Activated T-cell treated with anti-CD3 and anti-CD28 coated beads, Interleukin-2, amount 50 U/mL, for 48 hours (primary cell): ENCODE measurements at places on chromosomes 1 and 21.

DNA sequence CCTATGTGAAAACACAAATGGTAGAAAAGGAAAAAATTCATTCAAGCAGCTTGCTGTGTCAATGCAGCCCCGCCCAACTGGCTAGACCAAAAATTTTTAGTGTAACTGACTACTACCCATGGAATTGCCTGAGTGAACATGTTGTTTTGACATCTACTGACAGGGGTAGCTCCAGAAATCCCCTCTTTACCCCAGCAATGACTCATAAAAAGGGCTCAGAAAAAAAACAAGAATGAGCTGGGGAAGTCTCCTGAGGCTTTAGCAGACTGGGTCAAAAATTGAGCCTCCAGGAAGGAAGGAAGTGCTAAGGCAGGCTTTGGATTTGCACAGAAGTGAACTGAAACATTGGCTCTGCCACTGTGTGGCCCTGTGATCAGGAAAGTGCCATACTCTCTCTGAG, 24.4 kb upstream of the FGGY start:
- DNase-seq = no peak

- DNase-seq = no peak
Measured at GRCh38 chr1:11068600-11069473, 9.0 kb upstream of the SRM start.

DNA sequence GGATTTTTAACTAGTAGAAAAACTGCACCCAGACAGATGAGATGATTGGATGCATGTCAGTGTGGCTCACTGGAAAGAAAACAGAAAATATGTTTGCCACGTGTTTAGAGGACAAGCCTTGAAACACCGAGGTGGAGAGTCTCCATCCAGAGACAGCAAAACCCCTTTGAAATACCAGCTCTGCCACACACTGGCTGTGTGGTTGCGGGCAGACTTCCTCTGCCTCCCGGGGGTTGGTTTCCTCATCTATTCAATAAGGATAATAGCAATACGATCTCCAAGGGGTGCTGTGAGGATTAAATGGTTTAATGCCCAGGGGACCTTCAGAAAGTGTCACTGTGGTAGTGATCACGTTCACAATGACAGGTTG, 67.2 kb upstream of the PARP1 start:
- no peak for DNase-seq

GRCh38 chr1:61187352-61188086, 105.2 kb downstream of the NFIA start:
- DNase-seq = no peak

DNA sequence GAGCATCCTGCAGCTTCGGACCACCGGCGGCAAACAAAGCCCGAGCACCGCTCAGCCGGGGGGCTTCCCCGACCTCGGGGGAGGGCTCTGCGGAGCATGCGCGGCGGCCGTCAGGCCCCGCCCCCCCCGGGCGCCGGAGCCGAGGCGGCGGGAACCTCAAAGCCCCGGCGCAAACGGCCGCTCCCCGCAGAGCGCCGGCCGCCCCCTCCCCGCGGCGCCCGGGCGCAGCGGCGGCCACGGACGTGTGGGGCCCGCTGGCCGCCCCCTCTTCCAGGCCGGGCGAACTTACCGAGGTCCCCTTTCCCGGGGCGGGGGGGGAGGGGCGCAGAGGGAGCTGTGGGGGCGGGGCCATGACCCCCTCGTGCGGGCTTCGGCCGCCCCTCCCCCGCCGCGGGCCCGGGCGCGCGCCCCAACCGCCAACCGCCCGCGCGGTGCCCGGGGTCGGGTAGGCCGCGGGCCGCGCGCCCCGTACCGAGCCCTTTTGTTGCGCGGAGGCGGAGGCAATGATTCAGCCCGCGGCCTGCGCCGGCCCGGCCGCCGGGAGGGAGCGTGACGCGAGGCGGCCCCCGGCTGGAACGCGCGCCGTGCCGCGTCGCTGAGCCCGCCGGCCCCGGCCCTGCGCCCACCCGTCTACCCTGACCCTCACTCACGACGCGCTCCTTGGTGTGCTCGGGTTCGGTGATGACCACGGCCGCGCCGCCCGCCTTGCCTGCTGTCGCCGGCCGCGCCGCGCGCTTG, 1.7 kb downstream of the RCC2 start:
- peak; percentile 75 for DNase-seq

DNA sequence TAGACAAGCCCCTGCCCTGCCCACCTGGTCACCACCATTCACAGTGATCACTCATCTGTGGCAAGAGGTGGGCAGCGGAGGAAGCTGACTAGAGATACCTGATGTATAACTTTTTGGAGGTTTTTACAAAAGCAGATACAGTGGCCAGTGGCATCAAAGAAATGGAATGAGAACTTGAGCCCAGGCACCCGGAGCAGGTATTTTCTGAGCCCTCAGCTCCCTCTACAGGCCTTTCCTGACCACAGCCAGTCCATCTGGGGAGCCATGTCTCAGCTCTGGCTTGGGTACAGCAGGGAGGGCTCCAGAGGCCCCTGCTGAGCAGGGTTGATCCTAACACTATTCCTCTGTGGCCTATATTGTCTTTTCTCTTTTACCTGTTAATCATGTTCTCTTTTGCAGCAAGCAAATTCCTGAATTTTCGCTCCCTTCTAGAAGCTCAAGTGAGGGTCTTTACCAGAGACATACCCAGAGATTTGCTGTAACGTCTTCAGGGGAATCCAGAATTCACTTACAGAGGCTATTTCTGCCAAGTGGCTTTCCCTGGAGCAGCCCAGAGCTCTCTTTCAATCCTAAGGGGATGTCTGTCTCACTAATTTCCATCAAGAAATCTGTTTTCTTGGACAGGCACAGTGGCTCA, 27.3 kb downstream of the GPR157 start:
- DNase-seq = no peak

DNA sequence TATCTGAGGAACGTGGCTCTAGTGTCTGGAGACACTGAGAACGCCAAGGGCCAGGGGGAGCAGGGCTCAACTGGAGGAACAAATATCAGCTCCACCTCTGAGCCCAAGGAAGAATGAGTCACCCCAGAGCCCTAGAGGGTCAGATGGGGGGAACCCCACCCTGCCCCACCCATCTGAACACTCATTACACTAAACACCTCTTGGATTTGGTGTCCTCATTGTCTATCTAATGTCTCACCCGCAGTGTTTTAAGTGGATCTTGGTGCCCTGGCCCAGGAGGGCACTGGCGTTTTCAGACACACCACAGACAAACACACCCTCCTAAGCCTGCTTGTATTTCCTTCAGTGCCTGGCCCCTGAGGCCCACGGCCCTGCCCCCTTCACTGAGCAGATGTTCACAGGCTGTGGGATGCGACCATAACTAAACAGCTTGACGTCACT, 2.2 kb upstream of the FALEC start:
- no peak for DNase-seq

GRCh38 chr1:180267761-180268555, 37.9 kb downstream of the LHX4 start:
- DNase-seq = peak; percentile 12

DNA sequence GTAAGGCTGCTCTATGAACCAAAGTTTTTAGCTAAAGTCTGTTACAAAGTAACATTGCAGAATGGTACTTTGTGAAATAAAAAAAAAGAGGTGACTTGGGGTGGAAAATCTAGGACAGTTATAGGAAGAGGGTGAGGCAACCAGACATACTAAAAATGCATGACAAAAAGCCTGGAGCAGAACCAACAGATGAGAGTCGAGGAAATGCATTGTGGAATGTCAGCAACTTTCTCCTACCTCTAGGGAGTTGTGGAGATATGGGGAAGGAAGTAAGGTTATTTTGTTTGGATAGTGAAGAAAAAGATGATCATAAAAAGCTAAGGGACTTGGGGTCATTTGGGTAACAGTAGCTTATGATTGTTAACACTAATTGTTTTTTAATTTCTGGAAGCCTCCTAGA, 295.6 kb downstream of the S1PR1 start:
- DNase-seq = no peak

GRCh38 chr1:3049905-3050304, 19.1 kb upstream of the PRDM16 start:
- DNase-seq = no peak

DNA sequence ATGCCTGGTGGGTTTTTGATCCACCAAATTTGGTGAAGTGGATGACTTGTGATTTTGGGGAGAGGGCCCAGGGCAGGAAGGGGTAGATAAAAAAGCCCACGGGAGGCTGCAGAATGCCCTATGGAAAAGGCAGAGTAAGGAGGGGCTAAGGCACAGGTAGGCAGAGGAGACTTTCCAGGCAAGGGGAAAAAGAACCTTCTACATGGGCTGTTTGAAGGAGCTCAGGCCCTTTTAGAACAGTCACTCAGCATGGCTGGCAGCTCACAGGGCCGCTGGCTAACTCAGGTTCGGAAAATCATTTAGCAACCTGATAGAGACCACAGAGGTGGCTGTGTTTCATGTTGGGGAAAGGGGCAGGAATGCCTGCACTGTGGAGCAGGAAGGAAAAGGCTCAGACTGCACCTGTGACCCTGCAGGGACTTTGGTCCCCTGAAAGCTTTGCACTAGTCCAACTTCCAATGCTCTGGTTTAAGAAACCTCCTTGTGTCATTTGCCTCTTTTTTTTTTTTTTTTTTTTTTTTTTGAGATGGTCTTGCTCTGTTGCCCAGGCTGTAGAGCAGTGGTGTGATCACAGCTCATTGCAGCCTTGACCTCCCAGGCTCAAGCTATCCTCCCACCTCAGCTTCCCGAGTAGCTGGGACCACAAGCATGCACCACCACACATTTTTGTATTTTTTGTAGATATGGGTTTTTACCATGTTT, 58.5 kb upstream of the ENAH start:
- no peak for DNase-seq

DNA sequence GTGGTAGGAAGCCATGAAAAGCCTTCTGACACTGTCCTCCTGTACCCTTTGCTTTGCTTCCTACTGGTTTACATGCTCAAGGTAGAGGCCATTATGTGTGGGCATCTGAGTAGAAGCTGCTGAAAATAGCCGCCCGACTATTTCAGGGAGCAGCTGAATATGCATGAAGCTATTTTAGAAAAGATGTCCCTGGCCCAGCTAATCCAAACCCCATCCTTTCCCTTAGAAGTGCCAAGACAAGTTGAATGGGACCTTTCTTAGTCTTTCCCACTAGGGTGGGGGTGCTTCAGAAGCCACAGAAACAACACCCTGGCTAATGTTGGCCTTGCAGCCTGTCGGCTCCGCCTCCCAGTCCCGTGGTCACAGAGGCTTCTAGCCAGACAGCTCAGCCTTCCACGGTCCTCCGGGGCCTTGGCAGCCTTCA, 205.1 kb upstream of the EDN2 start:
- no peak for DNase-seq

GRCh38 chr1:172241540-172241939, 178.9 kb upstream of the C1orf105 start:
- no peak for DNase-seq

- no peak for DNase-seq
Measured at GRCh38 chr1:95503278-95504030, 269.4 kb downstream of the RWDD3 start.

GRCh38 chr1:205250699-205251098, 23.0 kb downstream of the TMCC2 start:
- no peak for DNase-seq

DNA sequence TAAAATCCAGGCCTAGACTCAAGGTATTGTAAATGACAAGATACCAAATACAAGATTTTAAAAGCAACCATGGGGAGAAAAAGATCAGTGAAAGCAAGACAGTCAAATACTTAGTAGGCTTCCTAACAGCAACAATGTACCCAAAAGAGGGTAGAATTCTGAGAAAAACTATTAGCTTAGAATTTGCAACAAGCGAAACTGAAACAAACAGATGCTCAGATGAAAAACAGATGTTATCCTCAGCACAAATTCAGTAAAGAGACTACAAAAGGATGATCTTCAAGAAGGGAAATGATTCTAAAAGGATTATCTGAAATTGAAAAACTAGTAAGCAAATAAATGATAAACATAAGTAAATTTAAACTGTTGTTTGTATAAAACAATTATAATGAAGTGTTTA, 40.0 kb downstream of the PDC start:
- DNase-seq = no peak

DNA sequence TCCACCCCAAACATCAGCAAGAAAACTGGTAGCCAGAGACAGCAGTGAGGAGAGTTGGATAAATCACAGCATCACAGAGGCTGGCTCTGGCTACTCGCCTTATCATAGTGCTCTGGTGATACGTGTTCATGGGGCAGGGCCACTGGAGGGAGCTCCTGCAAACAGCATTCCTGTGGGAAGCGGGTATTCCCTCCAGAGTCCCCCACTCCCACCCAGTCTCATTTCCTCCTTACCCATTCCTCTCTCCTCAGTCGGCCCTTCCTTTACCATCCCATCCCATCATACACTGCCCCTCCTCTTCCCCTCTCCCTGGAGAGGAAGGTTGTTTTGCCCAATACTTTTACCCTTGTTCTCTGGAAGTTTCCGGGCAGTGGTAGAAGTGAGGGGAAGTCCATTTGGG, 7.1 kb downstream of the NHLH2 start:
- no peak for DNase-seq

DNA sequence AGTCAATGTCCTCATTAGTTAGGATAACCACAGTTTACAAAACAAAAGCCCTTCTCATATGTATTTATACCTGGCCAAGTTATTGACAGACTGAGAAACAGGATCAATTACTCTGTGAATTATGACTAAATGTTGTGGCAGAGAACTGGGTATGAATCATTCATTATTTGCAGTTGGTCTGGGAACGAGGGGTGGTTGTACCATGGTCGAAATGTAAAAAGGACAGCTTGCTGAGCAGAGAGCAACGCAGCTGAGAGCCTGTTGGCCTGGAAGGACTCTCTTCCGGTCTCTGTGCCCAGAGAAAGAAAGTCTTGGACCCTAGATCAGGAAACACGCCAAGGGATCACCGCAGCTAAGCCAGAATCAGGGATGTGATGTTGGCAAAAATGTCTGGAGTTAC, 169.6 kb downstream of the DISC1 start:
- no peak for DNase-seq

DNA sequence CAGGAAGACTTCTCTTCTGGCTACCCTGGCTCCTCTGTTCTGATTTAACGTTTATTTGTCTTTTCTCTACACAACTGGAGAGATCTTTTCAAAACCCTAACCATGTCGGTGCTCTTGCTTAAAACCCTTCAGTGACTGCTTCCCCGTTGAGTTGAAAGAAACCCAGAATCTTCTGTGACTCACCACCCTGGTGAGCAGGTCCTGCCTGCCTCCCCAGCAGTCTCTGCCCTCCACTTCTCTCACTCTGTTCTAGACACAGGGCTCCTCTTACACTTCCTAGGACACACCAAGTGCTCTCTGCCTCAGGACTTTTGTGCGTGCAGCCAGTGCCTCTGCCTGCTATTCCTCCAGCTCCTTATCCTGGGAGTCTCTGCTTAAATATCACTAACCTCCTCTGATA, 131.4 kb downstream of the IER5 start:
- no peak for DNase-seq
